KBM-7 (cell line): ENCODE measurements at places on chromosomes 16 and 17.

DNA sequence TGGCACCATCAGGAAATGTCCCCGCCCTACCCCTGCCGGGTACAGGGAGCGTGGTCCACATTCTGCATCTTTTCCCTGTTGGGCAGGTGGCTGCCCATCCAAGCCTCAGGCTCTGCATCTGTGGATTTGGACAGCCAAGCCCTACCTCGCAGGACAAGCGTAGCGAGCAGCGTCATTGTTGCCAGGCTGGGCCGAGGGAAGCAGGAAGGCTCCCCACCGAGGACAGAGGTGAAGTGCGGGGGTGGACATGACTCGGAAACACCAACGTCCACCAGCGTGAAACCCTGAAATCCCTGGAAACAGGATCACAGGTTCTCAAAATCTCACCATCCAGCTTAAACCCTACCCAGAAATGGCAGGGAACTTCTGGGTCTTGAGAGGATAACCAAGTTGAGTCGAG, 73.6 kb downstream of the SOCS1 start:
- no peak for DNase-seq

DNA sequence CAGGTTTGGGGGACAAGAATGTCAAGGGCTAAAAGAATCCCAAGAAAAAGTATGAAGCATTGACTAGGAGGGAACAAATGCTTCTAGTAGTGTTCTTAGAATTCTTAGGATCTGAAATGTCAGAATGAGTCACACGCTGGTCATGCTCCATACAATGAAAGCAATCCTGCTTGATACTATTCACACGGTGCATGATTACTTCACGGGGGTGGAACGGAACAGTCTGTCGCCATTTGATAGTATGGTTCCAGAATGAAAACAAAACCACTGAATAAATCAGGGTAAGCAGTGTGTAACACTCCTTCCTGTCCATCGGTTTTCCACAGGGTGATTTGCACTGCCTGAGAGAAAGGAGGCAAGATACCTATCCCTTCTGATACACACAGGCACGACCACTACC, 22.9 kb upstream of the YWHAE start:
- DNase-seq, result no peak

DNA sequence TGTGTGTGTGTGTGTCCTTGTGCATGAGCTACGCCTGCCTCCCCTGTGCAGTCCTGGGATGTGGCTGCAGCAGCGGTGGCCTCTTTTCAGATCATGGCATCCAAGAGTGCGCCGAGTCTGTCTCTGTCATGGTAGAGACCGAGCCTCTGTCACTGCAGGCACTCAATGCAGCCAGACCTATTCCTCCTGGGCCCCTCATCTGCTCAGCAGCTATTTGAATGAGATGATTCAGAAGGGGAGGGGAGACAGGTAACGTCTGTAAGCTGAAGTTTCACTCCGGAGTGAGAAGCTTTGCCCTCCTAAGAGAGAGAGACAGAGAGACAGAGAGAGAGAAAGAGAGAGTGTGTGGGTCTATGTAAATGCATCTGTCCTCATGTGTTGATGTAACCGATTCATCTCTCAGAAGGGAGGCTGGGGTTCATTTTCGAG, 22.5 kb downstream of the STAT5A start:
- no peak for DNase-seq

GRCh38 chr17:5045496-5045895, 10.3 kb upstream of the SLC52A1 start:
- no peak for DNase-seq

DNA sequence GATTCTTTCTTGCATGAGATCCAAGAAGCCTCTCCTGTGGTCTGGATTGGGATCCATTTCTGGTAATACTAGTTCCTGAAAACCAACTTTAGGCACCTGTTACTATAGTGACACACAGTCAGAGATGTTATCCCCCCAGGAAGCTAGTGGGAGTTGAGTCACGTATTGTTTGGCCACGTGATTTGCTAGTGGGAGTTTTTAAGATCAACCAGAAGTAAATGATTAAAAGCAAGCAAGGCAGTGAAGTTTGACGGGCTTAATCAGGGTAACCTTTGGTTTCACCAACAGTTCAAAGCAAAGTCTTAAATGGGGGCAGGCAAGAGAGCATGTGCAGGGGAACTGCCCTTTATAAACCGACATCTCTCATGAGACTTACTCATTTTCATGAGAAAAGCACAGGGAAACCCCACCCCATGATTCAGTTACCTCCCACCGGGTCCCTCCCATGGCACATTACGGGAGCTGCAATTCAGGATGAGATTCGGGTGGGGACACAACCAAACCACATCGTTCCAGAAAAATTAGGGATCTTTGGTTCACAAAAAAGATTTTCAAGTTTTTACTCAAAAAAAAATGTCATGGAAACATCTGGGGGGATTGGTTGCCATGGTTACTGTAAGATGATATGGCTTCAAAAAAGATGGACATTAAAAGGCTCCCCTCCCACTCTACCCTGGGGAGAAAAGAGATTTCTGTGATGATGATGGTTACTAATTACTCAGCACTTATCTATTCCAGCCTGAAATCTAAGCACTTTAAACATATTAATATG, 483.1 kb upstream of the ERCC4 start:
- DNase-seq, result peak; percentile 74
